ENCODE measurements at places on chromosomes 6 and 20.

- no peak for DNase-seq
These were observed 65.9 kb downstream of the CRYBG1 start for GRCh38 chr6:106426250-106426970.

GRCh38 chr6:64996301-64996700 lies 710.7 kb downstream of the EYS start:
- DNase-seq: no peak

GRCh38 chr6:149302723-149303122 lies 14.8 kb upstream of the TAB2 start:
- DNase-seq: no peak

DNA sequence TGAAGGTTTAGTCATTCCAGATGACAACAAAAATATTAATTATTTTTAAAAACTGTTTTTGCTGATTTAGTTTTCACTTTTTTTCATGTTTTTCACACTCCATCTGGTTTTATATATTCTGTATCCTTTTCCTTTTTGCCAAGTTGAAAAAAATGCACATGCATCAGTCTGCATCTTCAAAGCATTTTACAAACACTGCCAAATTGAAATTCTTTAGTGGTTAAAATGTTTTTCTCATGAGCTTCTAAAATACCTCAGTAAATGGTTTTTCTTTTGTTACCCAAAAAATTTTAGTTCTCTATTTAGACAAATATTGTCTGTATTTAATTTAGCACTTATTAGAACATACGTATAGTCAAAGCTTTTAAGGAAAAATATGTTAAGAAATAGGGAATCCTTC lies 386.9 kb upstream of the HSF2 start:
- DNase-seq: no peak

GRCh38 chr20:3174442-3175261 lies 1.3 kb upstream of the LZTS3 start:
- no peak for DNase-seq

GRCh38 chr6:41717392-41717736 lies 18.0 kb downstream of the TFEB start:
- DNase-seq: no peak

GRCh38 chr6:153814136-153814535 lies 224.9 kb upstream of the OPRM1 start:
- no peak for DNase-seq

- DNase-seq: no peak
These were observed 116.4 kb downstream of the AKAP7 start for GRCh38 chr6:131251590-131252199.

- DNase-seq: peak; percentile 55
These were observed 86.4 kb upstream of the CLDN20 start for GRCh38 chr6:155177363-155177961.

- no peak for DNase-seq
These were observed 141.5 kb upstream of the PDE10A start for GRCh38 chr6:165804331-165805066.

GRCh38 chr20:24582373-24583168 lies 113.1 kb downstream of the SYNDIG1 start:
- no peak for DNase-seq

GRCh38 chr6:166971271-166971670 lies 14.9 kb upstream of the RNASET2 start:
- no peak for DNase-seq

DNA sequence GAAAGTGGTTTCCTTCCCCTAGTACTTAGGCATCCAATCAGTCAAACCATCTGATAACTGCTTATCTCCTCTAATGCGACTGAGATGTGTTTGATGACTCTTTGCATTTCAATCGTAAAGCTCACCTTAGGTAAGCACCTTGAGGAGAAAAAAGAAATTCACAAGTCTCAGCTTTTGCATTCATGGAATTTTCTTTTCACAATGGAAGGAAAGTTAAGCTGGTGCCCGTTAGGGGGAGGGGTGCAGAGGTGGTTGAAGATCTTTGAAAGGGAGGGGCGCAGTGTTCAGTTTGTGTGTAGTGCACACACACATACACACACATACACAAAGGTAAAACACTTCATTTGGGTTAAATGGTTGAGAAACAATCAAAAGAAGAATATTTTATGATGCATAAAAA lies 87.1 kb upstream of the SALL4 start:
- no peak for DNase-seq

DNA sequence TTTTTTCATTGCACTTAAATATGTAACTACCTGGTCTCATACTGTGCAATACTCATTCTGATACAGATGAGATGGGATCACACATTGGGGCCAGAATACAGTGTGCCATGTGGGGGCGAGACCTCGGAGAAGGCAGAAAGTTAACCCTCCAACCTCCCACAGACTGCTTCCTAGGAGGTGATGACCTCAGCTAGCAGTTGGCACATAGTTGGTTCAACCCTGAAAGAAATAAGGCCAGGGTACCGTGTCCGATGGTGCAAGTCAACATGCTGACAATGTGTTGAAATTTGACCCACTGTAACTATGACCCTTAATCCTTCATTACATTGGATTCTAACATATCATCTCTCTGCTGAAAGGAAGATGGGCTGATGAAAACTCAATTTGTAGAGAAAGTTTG lies 61.9 kb downstream of the GJA10 start:
- DNase-seq: no peak

GRCh38 chr6:22473991-22474682 lies 95.2 kb upstream of the HDGFL1 start:
- DNase-seq: no peak

DNA sequence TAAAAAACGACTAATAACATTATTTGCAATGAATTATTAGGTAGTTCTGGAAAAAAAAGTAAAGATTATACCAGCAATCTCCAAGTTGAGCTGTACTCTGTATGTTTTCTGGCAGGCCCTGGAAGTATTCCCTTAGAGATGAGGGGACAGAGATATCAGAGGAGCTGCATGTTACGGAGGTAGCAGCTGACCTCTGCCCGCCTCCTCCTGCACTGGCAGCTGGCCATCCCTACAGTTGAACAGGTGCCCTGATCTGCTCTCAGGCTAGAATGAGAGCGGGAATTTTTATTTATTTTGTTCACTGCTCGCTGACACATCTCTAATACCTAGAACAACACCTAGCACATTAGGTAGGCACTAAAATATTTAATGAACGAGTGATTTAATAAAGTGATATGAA lies 23.1 kb downstream of the FBXL4 start:
- DNase-seq: peak; percentile 73

GRCh38 chr6:81773887-81774286 lies 21.4 kb upstream of the TENT5A start:
- no peak for DNase-seq

DNA sequence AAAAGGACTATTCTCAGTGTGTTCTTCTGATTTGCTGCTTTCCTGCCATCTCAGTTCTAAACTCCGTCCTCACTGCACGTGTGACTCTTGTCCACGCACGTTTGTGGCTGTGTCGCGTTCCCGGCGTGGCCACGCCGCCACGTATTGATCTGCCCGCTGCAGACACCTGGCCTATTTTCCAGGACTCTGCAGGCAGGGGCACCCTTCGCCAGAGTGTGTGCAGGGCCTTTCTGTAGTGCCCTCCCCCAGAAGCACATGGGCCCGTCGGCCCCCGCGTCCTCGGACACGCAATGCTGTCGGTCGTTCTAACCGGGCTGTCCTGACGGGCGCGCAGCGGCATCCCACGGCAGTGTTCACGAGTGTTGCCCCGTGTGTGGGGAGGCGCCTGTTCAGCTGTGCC lies 87.6 kb downstream of the YTHDF1 start:
- DNase-seq: no peak

GRCh38 chr20:54123587-54124180 lies 50.1 kb downstream of the CYP24A1 start:
- DNase-seq: no peak

DNA sequence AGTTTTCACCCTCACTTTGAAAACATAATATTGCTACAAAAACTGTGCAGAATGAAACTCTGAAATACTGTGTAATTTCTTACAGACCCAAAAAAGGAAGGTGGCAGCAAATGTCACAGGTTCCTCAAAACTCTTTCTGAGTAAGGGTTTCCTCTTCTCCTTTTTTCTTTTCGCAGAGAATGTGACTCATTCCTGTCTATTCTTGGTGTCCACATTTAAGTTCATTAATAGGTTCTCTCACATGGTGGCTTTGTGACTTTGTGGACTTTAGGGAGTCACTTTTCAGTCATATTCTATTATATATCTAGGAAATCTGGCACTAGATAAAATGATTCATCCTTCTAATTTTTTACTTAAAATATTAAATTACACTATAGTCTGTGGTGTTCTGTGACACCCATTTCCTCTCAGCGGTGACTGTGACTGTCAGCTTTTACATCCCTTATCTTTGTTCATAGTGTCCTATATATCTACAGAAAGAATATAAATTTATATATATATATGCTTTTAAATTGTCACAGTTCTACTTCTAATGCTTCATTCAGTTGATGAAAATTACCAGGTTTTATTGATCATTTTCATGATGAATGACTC lies 126.8 kb upstream of the HCRTR2 start:
- DNase-seq: no peak

GRCh38 chr6:121733234-121733633 lies 297.8 kb downstream of the GJA1 start:
- DNase-seq: no peak

- DNase-seq: no peak
These were observed 312 bp downstream of the TXNDC5 start for GRCh38 chr6:7910298-7910653.

DNA sequence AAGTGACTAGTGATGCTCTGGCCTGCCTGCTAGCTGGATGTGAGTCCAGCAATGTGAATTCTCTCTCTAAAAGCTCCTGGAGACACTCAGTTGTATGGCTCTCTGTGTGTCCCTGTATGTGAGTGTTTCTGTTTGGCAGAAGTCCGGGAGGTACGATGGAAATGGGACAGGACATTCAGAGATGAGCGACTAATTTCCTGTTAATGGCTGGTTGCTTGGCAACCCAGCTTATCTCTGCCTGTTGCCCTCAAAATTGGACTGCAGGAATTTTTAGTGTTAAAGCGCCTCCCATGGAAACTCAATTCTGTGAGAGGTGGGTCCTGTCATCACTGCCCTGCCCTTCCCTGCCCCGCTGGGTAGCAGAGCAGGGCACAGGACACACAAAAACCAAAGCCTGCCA lies 136.8 kb upstream of the LRFN2 start:
- DNase-seq: no peak

DNA sequence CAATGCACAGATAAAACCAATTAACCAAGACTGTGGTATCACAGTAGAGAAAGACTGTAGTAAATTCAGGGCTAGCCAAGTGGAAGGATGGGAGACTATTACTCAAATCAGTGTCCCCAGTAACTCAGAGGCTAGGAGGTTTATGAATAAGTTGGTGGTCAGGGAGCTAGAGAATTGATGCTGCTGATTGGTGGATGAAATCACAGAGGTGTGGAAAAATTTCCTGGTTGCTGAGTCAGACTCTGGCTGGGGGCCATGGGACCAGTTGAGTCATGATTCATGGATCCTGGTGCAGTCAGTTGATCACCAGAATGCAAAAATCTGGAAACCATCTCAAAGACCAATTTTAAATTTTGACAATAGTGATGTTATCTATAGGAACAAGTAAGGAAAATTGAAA lies 555.9 kb downstream of the C6orf118 start:
- no peak for DNase-seq

DNA sequence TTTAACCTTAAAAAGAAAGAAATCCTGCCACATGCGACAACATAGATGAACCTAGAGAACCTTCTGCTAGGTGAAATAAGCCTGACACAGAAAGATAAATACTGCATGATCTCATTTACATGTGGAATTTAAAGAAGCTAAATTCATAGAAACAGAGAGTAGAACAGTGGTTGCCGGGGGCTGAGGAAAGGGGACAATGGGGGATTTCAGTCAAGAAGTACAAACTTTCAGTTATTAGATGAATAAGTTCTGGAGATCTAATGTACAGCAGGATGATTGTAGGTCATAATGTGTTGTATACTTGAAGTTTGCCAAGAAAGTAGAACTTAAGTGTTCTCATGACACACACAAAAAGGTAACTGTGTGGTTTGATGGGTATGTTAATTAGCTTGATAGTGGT lies 204.3 kb upstream of the PRSS16 start:
- DNase-seq: no peak

- no peak for DNase-seq
These were observed 27.1 kb downstream of the PRND start for GRCh38 chr20:4748847-4749246.

DNA sequence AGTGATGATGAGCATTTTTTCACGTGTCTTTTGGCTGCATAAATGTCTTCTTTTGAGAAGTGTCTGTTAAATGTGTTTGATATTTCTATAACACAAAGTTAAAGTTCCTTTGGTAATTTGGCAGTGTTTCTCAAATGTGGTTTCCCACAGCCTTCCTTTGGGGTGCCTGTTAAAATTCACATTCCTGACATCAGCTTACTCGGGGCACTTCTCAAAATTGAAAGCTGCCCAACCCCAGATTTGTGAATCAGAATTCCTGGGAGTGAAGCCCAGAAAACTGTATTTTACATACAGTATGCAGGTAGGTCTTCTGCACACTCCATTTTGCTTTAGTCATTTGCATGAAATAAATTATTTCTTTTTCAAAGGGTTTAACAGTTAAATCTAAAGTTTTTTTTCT lies 207.9 kb downstream of the GMPR start:
- no peak for DNase-seq

DNA sequence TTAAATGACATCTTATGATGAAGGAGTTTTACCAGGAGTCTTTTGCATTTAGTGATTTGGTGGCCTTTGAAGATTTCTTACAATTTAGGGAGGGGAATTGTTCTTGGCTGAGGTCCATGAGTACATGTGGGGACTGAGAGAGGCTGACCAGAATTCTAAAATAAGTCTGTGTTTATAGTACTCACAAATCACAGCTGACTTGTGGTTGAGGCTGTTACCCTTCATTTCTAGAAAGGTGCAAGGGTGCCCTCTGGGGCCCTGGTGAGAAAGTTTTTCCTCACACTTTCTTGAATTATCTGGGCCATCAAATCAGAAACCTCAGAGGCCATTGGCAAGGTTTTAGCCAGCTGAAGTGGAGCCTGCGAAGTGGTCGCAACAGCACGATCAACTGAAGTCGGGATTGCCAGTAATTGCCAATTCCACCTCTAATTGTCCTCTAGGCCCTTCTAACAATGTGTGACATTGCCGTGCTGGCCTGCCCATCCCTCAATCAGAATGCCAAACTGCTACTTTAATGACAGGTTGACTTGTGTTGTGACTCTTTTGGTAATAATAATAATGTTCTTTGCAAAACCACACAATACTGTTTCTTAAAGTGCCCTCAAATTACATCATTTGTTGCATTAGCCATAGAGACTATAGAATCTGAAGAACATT lies 221.6 kb downstream of the OGFRL1 start:
- DNase-seq: no peak

- DNase-seq: no peak
These were observed 540 bp downstream of the SGK2 start for GRCh38 chr20:43559147-43559987.

DNA sequence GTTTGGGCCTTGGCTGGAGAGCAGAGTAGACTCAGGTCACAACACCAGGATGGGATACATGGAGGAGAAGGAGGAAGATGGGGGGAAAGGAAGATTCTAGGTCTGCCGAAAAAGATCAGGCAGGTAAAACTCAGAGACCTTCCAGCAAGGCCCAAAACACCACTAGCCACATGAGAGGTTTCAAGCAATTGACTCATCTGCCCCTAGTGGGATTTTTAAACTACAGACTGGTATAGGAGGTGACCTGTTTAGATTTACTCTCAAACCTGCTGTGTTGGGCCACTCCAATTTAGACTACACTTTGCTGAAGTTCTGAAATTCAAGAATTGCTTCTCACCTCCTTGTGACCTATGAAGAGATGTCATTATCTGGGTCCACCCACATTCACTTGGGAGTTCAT lies 236.9 kb upstream of the SASH1 start:
- no peak for DNase-seq

All from NCI-H774 (cell line).